ENCODE measurements at places on chromosomes 12 and 14.
A peak's percentile ranks its signal among the peaks of the same experiment; 100 is the strongest.

DNA sequence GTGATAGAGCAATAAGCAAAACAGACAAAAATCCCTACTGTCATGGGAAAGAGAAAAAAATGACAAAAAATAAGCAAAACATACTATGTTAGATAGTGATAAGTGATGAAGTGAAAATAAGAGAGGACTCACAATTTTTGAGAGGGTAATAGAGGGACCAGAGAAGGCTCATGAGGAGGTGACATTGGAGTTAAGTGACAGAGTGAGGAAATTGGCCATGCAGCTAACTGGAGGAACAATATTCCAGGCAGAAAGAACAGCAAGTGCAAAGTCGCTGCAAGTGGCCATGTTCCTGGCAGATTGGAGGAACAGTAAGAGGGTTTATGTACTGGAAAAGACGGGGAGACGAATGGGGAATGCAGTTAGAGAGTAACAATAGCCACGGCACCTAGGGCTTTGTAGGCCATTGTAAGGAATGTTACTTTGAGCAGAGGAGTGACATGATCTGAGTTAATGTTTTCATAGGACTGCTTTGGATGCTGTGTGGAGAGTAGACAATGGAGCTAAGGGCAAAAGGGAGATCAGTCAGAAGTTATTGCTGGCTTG lies 1.4 kb upstream of the SAV1 start:
- DNase-seq = no peak

- DNase-seq = no peak
These were observed 37.3 kb upstream of the DIP2B start for GRCh38 chr12:50467439-50467838.

DNA sequence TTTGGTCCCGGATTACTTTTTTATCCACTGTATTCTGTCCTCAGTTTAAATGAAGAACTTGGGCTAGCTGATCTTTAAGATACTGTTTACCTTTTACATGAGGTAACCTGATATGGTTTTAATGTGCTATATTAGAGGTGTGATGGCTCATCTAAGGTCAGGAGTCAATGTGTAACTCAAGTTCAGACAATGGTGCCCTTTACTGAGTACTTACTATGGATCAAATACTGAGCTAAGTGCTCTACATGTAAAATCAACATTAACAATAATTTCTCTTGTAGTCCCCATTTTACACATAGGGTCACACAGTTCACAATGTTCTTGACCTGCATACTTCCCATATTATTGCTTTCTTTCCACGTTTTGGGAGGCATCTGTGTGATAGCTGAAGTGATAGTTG lies 79.2 kb downstream of the CEP83 start:
- DNase-seq = no peak

DNA sequence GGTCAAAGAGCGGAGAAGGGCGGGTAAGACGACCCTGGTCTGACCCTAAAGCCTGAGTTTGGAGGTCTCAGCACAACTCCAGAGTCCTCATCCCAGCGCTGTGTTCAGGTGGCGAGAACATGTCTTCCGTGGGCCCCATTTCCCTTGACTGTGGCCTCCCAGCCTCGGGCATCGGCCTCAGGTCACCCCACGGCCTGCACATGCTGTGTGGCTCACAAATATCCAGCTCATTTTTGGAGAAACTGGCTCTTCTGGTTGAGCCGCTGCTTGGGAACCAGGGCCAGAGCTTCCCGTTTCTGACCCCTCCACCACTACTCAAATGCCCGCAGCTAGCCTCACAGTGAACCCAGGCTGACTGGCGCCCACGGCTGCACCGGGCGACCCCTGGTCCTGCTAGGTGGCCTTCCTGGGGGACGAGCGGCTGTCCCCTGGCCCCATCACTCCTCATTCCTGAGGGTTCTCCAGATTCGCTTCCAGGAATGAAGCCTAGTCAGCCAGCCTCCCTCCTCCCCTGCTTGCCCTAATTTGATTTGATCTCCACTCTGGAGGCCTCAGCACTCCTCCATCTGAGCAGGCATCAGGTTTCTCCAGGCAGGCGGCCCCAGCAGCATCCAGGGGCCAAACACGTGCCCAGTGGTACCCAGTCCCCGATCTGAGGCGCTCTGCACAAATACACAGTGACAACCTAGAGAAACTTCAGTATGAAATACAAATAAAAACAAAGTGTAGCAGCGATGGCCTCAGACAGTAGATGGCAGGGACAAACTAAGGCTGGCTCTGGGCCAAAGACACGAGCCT lies 4.7 kb downstream of the P2RX2 start:
- DNase-seq = no peak

GRCh38 chr14:34227834-34228649 lies 234.0 kb downstream of the SPTSSA start:
- DNase-seq = peak; percentile 26

DNA sequence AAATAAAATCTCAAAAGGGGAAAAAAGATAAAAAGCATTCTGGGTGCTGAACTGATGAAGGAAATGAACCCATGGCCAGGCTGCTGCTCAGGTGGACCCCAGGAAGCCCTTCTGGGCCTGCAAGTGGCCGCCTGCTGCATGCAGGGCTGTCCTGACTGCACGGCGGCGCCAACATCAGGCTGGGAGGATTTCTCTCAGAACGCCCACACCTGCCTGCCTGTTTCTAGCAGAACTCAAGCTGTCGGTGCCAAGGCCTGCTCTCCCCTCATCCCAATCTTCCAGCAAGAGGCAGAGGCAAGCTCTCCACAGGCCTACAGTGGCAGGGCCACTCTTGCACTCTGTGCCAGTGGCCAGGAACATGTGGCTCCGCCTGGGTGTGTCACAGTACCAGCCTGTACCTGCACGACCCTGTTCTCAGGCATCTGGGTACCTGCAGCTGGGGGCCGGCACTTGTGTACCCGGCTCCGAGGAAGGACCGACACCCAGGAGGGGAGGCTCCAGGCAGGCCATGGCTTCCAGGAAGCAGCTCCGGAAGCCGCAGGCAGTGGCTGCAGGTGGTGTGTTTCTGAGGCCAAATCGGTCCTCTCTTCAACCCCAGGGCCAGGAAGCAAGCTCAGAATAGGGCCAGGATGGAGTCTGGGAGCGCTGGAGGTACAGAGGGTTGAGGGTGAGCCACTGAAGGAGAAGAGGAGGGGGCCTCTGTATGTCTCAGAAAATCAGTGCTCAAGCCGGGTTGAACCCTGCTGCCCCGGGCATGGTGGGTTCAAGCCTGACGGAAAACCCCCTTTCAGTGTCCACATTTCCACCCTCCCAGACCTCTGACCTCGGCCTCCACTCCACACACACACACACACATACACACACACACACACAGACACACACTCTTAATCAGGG lies 2.5 kb upstream of the INF2 start:
- DNase-seq = no peak

DNA sequence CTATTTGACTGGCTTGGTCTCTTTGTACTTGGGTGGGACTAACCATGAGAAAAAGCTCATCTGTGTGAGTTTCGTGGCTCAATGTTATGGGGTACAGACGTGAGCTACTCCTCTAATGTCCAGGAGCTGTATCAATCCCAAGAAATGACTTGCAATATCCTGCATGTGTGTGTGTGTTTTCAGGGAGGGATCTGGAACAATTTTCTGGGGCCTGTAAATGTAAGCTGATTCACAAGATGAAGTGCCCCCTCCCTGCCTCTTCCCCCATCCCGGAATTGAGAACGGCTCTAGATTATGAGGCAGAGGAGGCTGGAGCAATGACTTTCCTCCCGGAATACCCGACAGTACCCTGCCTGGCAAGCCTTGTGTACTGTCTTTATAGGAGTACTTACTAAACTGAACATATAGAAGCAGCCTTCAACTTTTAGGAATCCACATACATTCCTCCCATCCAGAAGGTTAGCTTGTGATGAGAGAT lies 53.9 kb downstream of the TMX1 start:
- DNase-seq = no peak

- DNase-seq = no peak
These were observed 1022.0 kb upstream of the TMEM132C start for GRCh38 chr12:127245009-127245408.

GRCh38 chr12:14961466-14962152 lies at the start of gene ARHGDIB:
Gene ARHGDIB, minus strand, starts transcription at chr12:14961601. Its CDS starts 10,889 bp downstream, at chr12:14950712.
- no peak for DNase-seq

DNA sequence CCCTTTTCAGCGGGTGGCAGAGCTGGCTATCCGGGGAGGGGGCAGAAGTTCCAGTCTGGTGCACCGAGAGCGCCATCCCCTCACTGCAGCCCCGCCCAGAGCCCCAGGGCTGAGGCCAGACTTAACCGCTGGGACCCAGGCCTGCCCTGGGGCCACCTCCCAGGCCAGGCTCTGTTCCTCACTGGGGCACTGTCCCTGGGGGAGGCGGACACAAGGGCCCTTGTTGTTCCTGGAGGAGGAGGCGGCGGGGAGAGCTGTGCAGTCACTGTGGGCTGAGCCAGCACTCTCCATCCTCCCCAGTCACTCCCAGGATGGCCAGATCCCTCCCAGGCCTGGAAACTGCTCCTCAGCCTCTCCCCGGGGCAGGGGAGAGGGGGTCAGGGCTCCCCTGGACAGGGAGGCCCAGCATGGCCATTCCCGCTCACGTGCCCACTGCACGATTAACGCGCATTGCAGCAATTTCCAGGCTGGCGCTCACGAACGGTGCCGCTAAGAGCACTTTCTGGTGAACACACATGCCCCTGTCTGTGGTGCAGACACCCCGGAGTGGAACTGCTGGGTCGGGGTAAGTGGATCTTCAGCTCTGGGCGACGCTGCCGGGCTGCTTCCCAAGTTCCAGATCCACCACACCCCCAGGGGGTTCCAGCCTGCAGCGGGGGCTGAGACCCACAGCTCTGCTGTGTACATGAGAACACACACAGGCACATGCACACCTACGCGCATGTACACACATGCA lies 89.8 kb upstream of the SFSWAP start:
- no peak for DNase-seq

- DNase-seq = no peak
These were observed 953 bp upstream of the DCAF5 start for GRCh38 chr14:69153873-69154270.

DNA sequence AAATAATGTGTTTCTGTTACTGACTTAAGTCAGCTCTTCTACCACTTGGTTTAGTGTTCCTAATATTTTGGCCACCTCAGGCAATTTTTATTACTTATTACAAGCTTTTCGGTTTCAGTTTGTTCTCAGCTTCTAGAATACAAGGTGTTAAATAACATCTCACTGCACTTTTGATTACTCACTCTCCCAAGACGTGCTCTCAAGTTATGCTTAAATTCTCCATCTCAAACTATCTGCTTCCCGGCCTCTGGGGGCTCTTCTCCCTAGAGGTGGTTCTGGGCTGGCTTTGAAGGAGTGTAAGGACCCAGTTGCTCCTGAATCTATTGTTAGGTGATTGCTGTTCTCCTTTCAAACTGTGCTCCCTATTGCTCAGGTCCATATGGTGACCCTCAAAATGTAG lies 193.9 kb upstream of the DDHD1 start:
- DNase-seq = no peak

GRCh38 chr12:12823300-12823699 lies 10.2 kb downstream of the DDX47 start:
- DNase-seq = no peak

- DNase-seq = no peak
These were observed 5.0 kb upstream of the E2F7 start for GRCh38 chr12:77070382-77070781.

DNA sequence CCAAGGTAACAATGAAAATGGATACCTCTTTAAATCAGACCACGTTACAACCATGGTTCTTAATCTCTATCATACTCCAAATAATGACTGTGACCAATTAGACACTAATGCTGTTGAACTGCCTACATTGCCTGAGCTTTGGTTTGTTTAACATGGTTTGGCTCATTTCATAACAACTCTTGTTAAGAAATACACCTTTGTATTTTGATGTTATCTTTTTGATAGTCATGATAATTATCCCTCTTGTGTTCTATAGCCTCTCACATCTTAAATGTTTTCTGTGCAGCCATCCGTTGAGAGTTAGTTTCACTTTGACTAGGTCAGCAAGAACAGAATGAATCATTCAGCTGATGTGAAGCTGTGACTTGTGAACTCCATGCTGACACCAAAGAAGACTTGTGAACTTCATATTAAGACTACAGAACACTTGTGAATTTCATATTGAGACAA lies 75.5 kb upstream of the RERGL start:
- peak; percentile 49 for DNase-seq

- DNase-seq = no peak
These were observed 18.6 kb upstream of the PTGR2 start for GRCh38 chr14:73833034-73833433.

DNA sequence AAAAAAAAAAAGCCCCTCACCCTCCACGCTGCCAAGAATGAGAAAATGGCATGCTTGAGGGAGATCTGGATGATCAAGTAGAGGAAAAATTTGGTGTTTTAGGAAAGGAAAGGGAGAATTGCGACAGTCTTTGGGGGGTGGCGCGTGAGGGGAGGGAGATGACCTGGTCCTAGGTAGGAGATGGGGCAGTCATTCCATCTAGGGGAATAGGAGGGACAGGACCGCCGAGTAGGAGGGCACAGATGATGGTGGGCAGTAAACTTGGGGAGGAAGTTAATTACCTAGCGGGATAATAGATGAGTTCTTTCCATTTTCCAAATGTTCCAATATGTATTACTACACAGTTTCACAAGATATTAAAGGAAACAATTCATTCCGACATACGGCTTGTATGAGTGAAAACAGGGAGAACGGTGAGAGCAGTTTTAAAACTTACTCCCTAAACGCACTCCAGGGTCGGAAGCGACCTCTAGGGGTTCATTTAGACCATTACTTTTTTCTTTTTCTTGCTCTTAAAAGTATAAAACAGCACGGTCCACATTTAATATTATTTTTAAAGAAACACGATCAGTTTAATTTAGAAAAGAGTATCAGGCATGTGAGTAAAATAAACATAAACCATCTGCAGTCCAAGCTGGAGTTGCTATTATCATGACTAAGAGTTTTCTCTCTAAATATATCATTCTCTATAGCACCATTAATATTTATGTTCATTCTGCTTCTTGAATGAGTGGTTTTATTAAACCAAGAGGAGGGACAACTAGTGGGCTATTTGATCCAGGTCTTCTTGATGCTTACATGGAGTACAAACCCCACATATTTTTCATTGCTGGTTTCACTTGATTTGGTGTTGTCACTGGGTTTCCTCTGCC lies 3.0 kb upstream of the FNTB start:
- peak; percentile 63 for DNase-seq

GRCh38 chr12:131799828-131800593 lies 28.2 kb upstream of the MMP17 start:
- no peak for DNase-seq

GRCh38 chr14:95025218-95025617 lies 132.1 kb downstream of the DICER1 start:
- no peak for DNase-seq

GRCh38 chr14:55500708-55501107 lies 60.3 kb upstream of the TBPL2 start:
- DNase-seq = no peak

- DNase-seq = no peak
These were observed 22.4 kb upstream of the TAS2R42 start for GRCh38 chr12:11209113-11209512.

GRCh38 chr14:102150744-102151143 lies 11.0 kb downstream of the WDR20 start:
- no peak for DNase-seq

GRCh38 chr14:93115821-93116675 lies at the start of gene ITPK1:
Gene ITPK1, minus strand, starts transcription at chr14:93115925. Its CDS starts 762 bp downstream, at chr14:93115163.
- no peak for DNase-seq

GRCh38 chr12:120362516-120363273 lies 6.3 kb downstream of the MSI1 start:
- DNase-seq = no peak
